ENCODE measurements at places on chromosomes 4 and X.

DNA sequence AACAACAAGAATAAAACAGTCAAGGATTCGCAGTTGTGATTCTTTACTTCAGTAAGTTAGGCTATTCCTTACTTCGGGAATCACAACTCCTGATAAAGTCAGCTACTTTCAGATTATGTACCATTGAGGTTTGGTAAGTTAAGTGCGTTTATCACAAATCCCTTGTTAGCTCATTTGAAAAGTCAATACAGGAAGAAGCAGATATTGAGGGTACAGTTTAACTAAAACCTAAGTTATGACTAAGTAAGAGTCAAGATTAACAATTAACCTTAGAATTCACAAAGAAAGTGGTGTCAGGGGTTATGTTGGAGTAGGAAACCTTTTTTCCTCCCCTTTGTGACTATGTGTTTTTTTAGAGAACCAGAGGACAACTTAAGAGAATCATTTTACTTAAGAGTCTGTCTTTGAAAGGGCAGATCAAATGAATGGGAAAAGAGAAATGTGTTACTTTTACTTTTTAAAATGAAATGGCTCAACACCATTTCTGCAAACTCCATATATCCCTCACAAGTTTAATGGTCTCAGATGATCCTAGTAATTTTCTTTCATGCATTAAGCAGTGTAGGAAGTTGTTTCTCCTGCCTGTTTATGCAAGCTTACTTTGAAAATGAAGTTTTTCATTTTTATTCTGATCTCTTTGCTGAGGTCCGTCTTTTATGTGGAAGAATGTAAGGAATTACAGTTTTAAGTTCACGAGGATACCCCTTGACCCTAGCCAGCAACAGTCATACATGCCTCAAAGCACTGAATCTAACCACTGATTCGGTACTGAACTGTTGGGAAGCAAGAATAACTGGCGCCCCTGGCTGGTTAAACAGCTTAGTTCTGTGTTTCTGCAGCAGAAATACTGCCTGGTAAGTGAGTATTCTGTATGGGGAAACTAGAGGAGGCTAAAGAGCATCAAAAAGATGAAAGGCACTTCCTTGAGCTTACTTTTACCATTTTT, 211.7 kb downstream of the SLC4A4 start:
- DNase-seq: no peak

DNA sequence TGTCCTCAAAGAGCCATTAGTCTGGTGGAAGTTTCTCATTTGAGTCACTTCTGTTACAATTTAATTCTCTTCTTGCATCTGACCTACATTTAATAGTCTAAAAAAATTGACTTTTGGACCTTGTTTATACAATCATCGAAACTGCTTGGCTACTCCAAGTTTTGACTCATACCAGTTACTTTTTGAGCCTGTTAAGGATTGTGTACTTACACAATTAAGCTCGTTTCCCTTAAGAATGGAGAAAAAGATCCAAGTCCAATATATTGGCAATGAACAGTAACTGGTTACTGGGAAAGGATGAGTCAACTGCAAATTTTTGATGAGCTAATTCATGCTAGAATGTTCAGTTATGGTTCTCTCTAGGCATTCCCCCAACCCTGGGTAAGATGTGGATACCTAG, 58.2 kb downstream of the DCX start:
- no peak for DNase-seq

GRCh38 chr4:8549352-8549931, 30.8 kb upstream of the GPR78 start:
- no peak for DNase-seq

GRCh38 chr4:153467897-153468262, 1.7 kb downstream of the TMEM131L start:
- no peak for DNase-seq

DNA sequence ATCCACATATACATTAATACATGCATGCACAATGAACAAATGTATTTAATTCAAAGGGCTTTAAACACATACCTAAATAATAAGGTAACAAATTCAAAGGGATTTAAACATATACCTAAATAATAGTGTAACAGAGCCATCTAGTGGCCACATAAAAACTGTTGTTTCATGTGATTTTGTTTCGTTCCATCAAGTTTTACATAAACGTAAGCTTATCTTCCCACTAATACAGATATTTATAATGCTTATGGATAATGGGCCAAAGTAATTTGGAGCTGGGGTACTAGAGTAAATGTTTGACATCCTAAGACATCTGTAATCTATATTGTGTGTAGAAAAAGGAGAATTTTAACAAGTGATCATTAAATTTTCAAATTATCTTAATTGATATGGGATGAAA, 82.3 kb downstream of the PRSS12 start:
- DNase-seq: no peak

DNA sequence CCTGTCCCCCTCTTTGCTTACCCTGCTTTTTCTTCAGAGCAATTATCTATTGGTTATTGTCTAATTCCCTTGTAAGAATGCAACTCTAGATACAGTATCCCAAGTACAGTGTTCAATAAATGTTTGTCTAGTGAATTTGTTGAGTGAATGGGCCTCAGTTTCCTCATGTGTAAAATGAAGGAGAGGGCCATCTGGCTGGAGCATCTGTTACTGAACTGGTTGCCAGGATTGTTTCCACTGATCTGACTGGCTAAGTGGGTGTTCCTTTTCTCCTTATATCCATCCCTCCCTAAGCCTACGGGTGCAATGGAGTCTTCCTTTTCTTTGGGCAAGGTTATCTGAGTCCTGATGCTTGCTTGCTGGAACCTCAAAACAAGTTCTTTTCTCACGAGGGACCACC, 185.2 kb upstream of the RPS6KA3 start:
- DNase-seq: no peak

DNA sequence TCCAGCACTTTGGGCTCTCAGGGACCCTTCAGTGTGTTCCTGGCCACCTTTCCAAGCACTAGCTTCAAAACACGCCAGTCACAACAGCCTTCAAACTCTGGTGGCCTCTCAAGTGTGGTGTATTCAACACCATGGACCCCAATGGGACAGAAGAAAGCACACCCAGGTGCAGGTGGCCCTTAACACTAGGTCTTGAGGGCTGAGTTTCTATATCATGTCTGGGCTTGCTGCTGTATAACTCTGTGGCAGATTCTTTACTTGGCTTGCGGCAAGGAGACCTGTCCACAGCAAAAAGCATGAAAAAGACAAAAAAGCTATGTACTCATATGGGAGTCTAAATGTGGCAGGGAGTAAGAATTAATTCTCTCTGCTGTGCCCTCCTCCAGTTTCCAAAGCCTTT, 23.1 kb downstream of the MSL3 start:
- no peak for DNase-seq

DNA sequence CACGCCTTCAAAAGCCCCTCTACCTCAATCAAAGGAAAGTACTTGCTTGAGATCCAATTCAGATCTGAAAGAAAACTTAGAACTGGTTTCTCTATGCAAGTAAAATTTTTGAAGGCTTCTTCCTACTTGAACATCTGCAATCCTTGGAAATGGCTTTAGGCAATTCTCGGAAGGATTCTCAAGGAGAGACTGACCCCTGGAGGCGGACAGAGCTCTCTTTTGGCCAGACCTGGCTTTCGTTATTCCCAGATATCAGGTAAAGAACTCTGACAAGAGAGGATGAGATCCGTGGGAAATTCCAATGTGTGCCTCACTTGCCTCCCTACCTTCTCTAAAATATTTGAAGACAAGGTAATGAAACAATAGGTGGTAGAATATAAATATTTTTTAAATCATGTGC, 670.3 kb upstream of the FAM241A start:
- DNase-seq: no peak

- DNase-seq: no peak
Measured at GRCh38 chr4:45155081-45155777, 428.9 kb upstream of the GNPDA2 start.

GRCh38 chr4:4524364-4524763, 17.5 kb downstream of the STX18 start:
- DNase-seq: no peak

DNA sequence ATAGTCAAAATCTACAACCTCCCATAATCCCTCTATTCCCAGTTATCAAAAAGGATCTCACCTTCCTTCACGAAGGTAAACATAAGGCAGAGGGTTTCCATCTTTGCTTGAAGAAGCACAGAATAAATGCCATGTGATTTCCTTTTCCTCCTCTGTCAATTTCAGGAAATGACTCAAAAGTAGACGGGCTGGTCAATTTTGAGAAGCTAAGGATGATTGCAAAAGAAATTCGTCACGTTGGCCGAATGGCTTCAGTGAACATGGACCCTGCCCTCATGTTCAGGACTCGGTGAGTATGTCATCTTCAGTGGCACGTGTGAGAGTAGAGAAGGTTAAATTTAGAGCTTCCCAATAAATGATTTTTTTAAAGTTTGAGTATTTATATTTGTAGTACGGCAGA, 240.2 kb downstream of the RAPGEF2 start:
- DNase-seq: no peak

DNA sequence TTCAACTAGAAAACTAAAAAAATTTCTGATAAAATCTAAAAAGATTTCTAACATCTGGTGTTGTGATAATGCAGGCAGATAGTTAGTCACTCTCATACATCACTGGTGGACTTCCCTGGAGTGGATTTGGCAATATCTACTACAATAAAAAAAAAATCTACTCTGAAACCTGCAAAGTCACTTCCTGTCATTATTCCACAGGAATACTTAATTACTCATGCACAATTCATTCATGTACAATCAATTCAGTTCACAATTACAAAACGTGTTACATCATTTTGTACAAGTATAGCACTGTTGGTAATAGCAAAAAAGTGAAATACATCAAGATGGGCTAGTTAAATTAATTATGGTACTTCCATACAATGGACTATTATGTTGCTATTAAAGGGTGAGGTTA, 16.5 kb upstream of the RHOH start:
- no peak for DNase-seq

GRCh38 chr4:56680266-56680665, 830 bp downstream of the HOPX start:
- no peak for DNase-seq

GRCh38 chr4:147994076-147994475, 262.2 kb downstream of the ARHGAP10 start:
- no peak for DNase-seq

DNA sequence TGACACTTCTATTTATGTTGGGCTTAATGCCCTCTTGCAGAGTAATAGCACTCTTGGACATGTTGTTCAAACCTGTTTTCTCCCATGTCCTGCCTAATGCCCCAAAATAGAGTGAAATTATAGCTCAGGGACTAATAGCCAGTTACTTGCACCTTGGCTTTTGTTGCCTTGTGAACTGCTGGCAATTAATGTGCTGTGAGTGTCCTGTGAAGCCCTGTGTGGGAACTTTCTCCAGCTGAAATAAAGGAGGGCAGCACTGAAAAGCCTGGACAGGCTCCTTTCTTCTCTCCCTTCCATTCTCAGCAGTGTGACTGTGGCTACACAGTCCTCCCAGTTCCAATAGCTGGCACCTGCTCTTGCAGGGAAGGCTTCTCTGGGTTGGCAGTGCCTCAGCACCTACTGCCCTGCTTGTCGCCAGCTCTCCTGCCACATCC, 72.4 kb downstream of the DCLK2 start:
- no peak for DNase-seq

DNA sequence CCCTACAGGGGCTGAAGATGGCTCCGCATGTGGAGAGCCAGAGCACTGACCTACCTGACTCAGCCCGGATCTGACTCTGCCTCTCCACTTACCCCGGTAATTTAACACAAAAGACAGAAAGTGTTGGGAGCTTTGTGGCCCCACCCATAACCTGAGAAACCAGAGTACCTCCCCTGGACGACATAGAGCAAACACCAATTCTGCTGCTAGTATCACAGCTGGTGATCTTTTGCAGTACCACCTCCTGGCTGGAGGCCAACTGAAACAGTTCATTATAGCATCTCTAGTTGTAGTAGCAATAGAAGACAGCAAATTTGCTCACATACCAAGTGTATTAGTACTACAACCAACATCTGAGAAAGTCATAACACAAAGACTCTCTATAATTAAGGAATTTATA, 443.9 kb downstream of the KLHL4 start:
- no peak for DNase-seq

DNA sequence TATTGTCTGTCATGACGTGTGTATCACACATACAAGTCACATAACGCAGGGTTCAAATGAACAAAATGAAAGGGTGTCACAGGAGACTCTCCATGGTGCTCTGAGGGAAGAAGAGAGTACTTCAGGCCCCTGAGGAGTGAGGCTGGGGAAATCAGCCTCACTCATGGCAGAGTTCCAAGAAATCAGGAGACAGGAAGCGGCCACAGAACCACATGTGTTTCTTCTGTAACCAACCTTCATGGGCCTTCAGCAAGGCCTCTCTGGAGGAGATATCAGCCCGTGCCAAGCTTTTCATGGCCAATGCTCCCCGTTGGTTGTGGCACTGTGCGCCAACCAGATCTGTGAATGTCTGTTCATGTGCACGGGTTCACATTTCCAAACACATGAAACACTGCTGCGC, 76.0 kb downstream of the NAT8L start:
- DNase-seq: no peak

GRCh38 chr4:3413217-3413671, 28.5 kb upstream of the HGFAC start:
- DNase-seq: no peak

DNA sequence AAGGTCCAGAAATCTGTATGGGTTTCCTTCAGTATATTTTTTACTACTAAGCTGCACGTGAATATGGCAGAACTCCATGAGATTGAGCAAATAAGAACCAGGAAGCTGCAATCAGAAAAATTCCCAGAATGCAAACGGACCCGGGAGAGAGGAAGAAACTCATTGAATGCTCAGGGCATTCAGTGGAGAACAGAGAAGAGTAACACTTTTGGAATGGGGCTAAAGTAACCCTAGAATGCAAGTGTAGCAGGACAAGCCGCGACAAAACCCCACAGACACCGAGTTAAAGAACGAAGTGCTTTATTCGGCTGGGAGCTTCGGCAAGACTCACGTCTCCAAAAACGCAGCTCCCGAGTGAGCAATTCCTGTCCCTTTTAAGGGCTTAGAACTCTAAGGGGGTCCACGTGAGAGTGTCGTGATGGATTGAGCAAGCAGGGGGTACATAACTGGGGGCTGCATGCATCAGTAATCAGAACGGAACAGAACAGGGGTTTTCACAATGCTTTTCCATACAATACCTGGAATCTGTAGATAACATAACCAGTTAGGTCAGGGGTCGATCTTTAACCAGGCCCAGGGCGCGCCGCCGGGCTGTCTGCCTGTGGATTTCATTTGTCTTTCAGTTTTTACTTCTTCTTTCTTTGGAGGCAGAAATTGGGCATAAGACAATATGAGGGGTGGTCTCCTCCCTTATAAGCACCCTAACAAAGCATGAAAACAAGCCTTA, 56.4 kb downstream of the RAB28 start:
- DNase-seq: no peak
